NCI-H187 treated with DMSO at 0.1 percent for 48 hours (cell line): ENCODE measurements at places on chromosomes 11 and 22.

DNA sequence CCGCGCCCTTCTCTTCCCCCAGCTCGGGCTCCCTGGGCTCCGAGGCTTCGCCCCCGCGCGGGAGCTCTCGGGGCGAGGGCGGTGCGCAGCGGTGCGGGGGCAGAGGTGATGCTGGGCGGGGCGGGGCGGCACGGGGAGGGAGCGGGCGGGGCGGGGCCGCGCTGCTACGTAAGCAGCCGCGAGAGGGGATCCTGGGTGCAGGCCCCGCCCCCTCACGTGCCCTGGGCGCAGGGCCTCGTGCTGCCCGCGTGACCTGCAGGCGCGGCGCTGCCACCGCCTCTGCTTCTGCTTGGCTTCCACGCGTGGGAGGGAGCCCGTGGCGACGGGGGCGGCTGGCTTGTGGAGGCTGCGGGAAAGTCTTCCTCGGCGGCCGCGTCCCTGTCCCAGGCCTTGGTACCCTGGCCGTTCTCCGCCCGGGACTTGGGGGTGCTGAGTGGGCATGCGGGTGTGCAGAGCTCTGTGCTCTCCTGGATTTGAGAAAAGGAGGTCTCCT, 132.6 kb upstream of the HSD17B12 start:
- DNase-seq: no peak

DNA sequence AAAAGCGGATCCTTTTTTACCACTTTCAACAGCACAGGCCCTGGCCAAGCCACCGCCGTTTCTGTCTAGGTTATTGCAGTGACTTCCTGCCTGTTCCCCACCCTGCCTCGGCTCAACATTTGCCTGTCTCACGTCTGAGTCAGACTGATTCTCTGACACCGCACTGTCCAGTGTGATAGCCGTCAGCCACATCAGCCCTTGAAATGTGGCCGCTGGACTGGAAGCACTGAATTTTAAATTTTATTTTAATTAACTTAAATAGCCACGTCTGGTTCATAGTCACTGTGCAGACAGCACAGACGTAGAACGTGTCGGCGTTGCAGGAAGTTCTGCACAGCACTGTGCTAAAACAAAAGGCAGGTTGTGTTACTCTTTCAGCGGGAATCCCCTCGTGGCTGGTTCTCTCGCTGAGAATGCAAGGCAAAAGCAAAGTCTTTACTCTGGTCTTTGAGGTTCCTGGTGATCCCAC, 56.3 kb upstream of the ADSL start:
- DNase-seq: no peak

GRCh38 chr11:102341844-102342318, 5.1 kb upstream of the BIRC2 start:
- no peak for DNase-seq

- DNase-seq: no peak
These were observed 4.0 kb downstream of the TCP11L1 start for GRCh38 chr11:33043221-33043830.

DNA sequence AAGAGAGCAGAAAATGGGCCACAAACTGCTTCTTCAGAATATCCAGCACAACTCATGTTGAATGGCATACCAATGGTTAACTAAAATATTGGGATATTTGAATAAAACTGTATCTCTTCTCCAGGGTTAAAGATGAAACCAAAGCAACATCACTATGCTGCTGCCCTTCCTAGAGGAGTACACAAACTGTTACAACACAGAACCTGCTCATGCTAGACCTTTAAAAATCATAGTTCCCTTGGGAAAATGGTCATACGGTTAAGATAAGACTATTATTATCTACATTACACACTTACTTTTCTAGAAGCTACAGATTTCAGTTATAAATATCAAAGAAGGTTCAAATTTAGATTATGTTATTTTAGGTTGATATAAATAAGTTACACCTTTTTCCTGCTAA, 78.6 kb upstream of the TP53AIP1 start:
- no peak for DNase-seq

DNA sequence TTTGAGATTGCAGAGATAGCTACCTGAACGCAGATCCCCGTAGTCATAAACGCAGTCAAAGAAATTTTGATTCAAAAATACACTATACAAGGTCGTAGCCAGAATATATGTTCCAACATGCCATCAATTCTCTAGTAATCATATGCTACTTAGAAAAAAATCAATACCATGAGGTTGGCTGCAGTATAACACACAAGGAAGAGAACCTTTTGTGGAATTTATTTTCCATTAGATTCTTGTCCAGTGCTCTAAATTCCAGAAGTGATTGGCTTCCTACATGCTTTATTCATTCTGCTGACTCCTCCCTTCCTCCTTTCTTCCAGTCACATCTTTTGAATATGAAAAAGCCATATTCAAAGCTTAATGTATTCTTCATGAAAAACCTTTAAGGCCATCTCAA, 189.9 kb downstream of the NTM start:
- no peak for DNase-seq

DNA sequence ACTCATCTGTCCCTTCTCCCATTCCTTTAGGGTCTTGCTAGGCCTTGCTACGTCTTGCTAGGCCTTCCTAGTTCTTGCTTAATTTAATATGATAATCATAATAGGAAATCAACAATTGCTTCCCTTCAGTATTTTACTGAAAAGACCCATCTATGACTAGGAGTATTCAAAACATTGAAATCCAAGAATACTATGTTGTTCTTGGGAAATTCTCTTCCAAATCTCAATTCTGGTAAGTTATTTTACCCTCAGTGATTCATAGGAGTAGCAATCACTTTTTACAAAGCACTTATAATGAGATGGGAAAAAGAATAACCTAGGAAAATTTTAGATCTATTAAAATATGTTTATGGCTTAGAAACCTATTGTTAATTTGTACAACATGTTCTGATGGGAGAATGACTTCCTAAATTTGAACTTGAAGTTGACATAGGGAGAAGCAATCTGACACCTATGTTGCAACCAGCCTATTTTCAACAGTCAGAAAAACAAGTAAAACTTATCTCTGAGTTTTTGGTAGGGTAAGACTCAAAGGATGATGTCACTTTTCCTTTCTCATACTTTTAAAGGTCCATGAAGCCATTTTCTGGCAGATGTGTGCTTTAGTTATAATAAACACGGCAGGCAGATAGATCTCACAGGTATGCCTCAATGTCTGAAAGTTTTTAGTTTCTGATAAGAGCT, 29.5 kb upstream of the HIPK3 start:
- no peak for DNase-seq

GRCh38 chr11:59259867-59260475, 47.2 kb upstream of the MPEG1 start:
- DNase-seq: no peak

GRCh38 chr11:126212089-126212660, 593 bp downstream of the FAM118B start:
- no peak for DNase-seq

DNA sequence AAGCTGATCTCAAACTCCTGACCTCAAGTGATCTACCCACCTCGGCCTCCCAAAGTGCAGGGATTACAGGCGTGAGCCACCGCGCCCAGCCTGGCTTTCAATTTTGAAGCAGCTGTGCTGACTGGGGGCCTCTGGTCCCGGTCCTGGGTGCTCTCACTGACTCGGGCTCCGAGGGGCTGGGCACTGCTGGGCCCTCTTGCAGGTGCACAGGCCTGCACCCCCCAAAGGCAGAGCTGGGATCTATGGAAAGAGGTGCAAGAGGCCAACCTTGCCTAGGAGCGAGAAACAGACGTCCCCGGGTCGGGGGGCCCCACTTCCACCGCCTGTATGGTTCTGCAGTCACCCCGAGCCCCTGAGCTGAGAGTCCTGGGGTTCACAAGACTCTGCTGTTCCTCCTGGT, 33.2 kb downstream of the KIAA0930 start:
- DNase-seq: no peak

GRCh38 chr22:22810018-22810427, 77.6 kb upstream of the IGLL5 start:
- DNase-seq: no peak

GRCh38 chr11:35276396-35277145, 137.6 kb downstream of the CD44 start:
- DNase-seq: no peak

DNA sequence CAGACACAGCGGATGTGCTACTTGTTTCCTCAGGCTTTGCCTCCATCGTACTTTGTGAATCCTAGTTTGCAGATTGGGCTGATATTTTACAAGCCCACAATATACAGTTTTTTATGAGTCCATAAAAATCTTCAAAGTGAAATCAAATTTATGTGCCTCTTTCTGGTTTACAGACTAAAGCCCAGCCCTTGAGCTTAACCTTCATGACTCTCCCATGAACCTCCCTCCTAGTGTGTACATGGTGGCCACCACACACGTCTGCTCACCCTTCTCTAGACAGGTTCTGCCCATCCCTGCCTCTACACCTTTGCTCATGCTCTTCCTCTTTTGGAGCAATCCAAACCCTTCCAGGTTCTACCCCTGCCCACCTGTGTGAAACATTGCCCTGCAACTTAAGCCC, 129.4 kb downstream of the TENM4 start:
- no peak for DNase-seq

DNA sequence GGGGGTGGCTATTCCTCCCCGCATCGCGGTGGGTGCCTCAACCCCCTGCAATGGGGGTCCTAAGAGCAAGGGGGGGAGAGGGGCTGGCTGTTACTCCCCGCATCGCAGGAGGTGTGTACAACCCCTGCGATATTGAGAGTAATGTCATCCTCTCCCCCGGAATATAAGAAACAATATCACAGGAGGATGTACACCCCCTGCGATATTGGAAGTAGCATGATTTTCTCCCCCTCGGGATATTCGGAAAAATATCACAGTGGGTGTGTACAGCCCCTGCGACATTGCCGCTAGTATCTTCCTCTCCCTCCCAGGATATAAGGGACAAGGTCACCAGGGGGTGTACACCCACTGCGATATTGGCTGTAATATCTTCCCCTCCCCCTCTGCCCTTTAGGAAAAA, 22.5 kb upstream of the APOL5 start:
- no peak for DNase-seq

DNA sequence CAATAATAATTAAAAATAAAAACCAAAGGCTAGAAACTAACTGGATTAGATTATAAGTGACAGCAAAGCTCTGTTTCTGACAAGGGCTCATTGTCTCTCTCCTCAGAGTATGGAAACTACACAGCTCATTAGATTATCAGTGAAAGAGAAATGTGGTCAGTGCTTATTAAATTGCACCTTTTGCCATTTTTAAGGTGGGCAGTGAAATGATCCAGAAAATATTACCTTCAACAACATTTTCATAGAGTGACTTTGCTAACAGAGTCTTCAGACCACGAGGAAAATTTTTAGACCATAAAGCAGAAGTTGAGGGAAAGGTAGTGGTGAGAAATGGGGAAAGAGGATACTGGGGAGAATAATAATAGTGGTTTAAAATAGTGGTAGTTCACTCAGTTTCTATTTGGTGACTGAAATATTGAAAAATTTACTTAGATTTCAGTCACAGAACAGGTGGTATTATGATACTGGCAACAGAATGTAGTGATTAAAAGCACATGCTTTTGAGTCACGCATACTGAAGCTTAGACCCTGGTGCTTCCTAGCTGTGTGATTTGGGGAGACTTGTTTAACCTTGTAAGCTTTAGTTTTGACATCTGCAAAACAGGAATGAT, 684.0 kb upstream of the CCDC90B start:
- DNase-seq: no peak

- no peak for DNase-seq
These were observed 10.9 kb downstream of the MTMR2 start for GRCh38 chr11:95912902-95913560.

GRCh38 chr22:41613456-41613855, 7.4 kb downstream of the DESI1 start:
- DNase-seq: no peak

DNA sequence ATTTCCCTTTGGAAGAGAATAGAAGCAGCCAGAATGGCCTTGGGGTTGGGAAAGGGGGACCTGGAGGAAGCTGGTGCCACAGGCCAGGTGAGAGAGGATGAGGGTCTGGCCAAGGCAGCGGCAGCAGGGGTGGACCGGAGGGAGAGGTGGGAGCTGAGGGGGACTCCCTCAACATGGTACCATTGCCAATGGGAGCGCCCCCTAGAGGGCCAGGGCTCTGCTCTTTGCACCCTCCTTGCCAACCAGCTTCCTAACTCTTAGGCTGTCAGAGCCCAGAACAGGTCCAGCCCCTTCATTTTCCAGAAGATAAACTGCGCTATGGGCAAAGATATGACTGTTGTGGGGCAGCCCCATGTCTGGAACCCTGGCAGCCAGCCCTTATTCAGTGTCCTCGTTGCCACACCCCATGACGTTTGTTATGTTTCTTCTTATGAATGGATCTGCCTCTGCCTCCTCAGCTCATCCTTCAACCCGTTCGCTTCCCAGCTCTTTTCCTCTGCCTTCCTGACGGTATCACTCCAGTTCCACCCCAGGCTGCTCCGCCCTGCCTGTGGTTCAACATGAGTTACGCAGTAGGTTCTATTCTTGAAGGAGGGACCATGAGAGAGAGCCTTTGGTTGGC, 185.2 kb downstream of the GRIK4 start:
- no peak for DNase-seq

- no peak for DNase-seq
These were observed 180.2 kb downstream of the MYO18B start for GRCh38 chr22:25922141-25922540.

DNA sequence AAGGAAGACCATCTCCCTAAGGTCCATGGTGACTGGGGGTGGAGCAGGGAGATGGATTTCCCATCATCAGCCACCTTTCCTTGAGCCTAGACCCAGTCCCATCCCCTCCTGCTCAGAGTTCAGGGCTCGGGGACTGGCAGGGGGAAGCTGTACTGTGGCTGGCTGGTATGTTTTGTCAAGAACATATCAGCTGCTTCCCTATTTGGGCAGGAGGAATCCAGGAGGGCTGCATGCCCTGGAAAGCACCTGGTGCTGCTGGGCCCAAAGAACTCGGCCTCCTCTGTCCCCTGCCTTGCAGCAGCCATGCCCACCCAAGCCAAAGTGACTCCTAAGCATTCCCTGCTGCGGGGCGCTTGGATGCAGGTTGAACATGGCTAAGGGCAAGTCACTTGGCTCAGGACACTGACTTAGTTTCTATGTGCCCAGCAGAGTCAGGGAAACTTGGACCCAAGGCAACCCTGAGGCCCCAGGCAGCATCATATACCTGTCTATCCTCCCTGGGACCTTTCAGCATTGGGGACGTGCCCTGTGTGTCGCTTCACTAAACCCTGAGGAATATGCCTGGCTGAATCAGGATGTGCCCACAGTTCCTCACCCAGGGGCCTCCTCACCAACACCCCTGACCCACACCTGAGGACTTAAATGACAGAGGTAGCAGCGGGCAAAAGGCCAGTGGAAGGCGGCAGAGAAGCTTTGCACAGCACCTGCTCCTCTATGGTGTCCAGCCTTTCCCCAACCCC, 43.1 kb downstream of the BUD13 start:
- DNase-seq: no peak
